Stimulated activated CD4-positive, alpha-beta T cell treated with anti-CD3 and anti-CD28 coated beads, Interleukin-1b, Interleukin-23, amount 100 ng/mL, for 1 hour (primary cell): ENCODE measurements at places on chromosomes 16 and 17.

DNA sequence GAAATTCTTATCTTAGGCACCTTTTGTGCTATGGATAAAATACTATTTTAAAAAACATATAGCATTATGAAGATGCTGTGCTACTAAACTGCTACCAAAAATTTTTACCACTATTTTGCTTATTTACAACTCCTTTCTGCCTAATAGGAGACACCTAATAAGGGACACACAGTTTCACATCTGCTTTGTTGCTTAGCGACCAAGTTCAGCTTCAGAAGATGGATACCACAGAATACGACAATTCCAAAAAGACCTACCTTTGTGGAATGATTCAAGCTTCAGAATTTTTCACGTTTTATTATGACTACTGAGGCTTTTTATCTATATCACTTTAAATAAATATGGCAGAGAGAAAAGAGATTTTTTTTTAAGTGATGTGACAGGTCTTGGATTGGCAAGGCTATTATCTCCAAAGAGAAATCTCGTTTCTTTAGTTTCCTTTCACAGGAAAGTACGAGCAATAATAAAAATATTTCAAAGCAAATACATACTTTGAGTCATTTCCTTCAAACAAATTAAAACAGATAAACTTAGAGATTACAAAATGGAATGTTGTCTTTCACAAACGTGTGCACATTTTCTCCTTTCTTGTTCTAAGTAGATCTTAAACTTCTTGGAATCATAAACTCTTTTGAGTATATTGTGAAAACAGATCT is 35.4 kb downstream of the SPAG9 start:
- no peak for DNase-seq

- DNase-seq = no peak
Observed at GRCh38 chr17:14818469-14818868, 446.7 kb downstream of the PMP22 start.

GRCh38 chr17:48745381-48746275 is 17.1 kb upstream of the HOXB13 start:
- DNase-seq = no peak

DNA sequence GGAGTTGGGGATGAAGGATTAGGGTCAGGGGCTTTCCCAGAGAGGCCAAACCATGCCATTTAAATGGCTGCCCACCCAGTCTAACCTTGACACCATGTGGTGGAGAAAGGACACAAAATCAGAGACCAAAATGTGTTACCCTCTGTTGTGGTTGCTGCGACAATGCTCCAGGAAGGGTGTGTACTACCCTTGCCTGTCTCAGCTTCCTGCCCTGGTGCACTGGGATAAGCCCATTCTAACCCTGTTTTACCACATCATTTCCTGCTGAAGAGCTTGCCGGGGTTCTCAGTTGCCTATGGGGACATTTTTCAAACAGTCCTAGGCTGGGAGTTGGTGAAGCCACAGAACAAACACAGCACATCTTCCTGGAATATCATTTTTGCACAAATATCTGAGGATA is 4.9 kb downstream of the OR4D1 start:
- DNase-seq = peak; percentile 3

GRCh38 chr17:67041941-67042899 is 2.1 kb upstream of the CACNG1 start:
- no peak for DNase-seq

- DNase-seq = no peak
Observed at GRCh38 chr17:80482555-80483308, 6.3 kb upstream of the NPTX1 start.

DNA sequence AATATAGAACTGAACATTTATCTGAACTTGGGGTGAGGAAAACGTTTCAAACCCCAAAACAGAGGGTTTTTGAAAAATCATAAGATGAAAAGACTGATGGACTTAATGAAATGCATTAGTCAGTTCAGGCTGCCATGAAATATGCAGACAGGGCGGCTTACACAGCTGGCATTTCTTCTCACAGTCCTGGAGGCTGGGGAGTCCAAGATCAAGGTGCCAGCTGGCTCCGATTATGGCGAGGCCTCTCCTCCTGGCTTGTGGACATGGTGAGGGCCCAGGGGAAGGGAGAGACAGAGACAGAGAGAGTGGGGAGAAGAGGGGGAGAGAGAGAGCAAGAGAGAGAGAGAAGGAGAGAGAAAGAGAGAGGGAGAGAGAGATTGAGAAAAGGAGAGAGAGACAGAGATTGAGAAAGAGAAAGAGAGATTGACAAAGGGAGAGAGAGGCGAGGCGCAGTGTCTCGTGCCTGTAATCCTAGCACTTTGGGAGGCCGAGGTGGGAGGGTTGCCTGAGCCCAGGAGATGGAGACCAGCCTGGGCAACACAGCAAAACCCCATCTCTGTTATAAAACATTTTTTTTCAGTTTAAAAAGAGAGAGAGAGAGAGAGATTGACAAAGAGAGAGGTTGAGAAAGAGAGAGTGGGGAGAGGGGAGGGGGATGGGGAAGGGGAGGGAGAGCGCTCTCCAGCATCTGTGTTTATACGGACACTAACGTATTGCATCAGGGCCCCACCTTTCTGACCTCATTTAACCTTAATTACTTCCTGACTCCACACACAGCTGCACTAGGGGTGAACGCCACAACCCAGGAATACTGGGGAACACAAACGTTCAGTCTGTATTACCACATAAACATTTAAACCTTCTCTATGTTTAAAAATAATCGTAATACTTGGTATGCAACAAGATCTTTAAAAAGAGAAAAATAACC is 24.6 kb upstream of the RPH3AL start:
- DNase-seq = no peak

DNA sequence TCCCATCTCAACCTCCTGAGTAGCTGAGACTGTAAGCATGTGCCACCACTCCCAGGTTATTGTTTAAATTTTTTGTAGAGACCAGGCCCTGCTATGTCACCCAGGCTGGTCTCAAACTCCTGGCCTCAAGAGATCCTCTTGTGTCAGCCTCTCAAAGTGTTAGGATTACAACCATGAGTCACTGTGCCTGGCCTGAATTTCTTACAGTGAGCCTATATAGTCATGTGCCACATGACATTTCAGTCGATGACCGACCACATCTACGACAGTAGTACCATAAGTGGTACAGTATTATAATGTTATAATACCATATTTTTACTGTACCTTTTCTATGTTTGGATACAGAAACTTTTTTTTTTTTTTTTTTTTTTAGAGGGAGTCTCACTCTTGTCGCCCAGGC is 195.3 kb downstream of the STX8 start:
- no peak for DNase-seq

DNA sequence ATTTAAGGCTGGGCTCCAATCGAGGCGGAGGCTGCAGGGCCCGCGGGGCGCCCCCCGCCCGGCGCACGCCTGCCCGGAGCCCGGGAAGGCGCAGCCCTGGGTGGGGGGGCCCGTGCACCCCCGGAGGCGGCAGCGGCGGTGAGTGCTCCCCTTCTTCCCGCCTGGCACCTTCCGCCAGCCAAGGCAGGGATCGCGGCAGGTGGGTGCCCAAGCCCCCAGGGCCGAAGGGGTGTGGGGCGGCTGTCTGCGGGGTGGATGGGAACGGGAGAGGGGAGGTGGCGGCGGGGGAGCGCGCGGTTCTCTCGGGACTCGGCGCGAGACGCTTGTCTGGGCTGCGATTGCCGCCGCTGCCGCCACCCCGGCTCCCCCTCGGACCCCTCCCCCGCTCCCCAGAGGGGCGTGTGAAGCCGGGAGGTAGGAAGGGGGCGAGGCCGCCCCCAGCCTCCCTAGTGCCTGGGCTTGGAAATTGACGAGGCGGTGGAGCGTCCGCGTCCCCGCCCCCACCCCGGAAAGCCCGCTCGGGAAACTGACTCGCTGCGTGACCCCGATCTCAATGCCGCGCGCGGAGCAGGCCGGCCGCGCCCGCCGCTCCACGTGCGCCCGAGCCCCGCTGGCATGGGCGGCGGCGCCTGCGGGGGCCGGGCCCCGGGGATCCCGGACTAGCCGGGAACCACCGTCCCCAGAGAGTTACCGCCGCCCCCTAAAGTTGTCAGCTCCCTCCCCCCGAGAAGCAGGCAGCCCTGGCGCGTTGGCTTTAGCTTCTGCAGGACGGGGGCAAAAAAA is 231.5 kb downstream of the MRTFB start:
- no peak for DNase-seq

DNA sequence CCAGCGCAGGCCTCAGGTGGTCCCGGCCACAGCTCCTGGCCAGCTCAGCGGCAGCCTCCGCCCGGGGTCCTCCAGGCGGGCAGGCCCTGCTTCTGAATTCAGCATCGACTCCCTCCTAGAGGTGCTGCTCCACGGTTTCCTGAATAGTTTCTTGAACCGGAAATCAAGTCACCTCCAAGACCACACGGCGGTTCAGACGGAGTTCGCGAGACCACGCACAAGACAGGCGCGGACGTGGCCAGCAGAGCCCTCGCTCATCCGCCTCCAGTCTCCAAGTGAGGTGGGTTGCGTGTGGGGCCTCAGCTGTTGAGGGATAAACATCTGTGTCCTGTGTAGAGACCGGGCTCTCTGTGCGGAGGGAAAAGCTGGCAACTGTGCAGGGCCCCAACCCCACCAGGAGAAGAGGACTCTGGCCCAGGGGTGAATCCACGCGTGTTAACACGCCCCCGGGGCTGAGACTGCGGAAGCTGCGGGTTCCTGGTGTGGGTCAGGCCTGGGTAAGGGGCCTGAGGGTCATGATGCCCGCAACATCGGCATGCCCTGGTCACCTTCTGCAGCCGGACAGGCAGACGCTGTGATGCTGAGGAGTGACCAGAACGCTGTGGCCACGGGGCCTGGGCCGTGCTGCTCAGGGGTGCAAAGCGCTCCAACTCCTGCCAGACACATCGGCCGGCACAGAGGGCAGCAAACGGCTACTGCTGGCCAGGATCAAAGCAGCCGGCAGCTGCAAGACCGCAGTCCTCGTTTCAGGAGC is 55.0 kb upstream of the METRNL start:
- DNase-seq = no peak

DNA sequence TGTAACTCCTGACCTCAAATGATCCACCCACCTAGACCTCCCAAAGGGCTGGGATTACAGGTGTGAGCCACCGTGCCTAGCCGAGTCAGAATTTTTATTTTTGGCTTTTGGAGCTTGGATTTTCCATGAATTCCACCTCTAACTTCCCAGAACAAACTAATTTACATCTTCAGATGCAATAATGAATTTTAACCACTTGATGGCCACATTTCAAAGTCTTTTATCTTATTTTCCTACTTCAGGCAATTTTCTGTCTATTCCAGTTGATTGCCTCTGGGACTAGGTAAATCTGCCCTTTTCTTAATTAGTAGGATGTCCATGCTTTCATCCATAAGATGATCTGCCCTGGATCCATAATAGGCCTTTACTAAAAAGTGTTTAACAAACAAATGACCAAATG is 156.4 kb upstream of the ANKFN1 start:
- no peak for DNase-seq

DNA sequence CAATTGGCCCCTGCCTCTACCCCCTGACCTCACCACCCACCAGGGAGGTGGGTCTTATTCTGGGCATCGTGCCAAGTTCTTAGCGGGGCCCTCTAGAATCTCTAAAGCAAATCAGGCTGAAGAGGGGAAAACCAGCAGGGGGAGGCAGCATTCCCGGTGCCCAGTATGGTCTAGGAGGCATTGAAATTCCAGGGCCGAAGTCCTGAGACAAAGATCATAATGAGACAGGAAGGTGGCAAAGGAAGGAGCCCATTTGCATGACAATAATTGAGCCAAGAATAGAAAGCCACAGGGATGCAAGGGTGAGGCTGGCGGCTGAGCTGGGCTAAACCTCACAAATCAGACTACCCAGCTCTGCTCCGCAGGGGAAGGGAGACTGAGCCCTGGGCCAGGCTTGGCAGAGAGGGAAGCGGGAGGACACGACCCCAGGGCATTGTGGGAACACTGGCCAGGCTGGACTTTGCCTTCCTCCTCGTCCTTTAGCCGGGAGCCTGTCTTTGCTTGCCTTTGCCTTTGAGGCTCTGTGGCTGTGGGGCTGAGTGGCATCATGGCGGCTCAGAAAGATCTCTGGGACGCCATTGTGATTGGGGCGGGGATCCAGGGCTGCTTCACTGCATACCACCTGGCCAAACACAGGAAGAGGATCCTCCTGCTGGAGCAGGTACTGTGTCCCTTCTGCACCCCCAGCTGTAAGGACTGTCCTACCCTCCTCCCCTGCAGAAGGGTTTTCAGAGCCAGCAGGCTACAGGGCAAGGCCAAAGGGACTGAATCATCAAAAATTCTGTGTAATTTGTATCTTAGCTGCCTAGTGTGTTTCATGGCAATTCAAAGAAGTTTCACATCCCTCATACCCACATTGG is at the start of gene PIPOX:
Gene PIPOX, plus strand, starts transcription at position 463 of the 860 bp plus-strand sequence. Its CDS starts 85 bp downstream, at position 548.
- no peak for DNase-seq

GRCh38 chr17:7204828-7205461 is 14.7 kb downstream of the DLG4 start:
- peak; percentile 76 for DNase-seq

GRCh38 chr17:74677558-74678466 is 34.9 kb downstream of the CD300LF start:
- DNase-seq = no peak

- DNase-seq = no peak
Observed at GRCh38 chr16:58495521-58496331, 4.2 kb upstream of the NDRG4 start.

- DNase-seq = no peak
Observed at GRCh38 chr16:4636196-4636595, 11.6 kb downstream of the MGRN1 start.

GRCh38 chr16:88003736-88004135 is 52.5 kb downstream of the BANP start:
- no peak for DNase-seq
